ENCODE measurements at places on chromosomes 4 and X.
A peak's percentile ranks its signal among the peaks of the same experiment; 100 is the strongest.

DNA sequence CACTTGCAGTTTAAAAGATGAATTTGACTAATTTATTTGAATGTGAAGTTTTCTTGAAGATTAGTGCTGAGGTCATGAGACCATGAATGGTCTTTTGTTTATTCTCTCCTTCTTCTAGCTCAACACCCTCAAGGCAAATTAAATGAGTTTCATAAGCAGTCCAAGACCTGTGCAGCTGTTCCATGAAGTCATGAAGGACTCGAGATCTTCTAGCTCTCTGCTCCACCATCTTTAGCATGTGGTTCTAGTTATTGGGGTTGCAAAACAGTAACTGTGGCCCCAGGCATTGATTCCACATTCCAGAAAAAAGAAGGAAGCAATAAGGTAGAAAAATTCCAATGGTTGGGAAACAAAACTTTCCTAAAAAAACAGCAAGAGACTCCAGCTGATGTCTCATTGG lies 84.2 kb upstream of the HS3ST1 start:
- no peak for DNase-seq
- H3K27me3 ChIP-seq, result no peaks in the 10 kb centered on the region
- H3K4me3 ChIP-seq, result no peak overlapping the region
- H3K27ac ChIP-seq, result no peak overlapping the region
- H3K36me3 ChIP-seq, result no peaks in the 10 kb centered on the region

DNA sequence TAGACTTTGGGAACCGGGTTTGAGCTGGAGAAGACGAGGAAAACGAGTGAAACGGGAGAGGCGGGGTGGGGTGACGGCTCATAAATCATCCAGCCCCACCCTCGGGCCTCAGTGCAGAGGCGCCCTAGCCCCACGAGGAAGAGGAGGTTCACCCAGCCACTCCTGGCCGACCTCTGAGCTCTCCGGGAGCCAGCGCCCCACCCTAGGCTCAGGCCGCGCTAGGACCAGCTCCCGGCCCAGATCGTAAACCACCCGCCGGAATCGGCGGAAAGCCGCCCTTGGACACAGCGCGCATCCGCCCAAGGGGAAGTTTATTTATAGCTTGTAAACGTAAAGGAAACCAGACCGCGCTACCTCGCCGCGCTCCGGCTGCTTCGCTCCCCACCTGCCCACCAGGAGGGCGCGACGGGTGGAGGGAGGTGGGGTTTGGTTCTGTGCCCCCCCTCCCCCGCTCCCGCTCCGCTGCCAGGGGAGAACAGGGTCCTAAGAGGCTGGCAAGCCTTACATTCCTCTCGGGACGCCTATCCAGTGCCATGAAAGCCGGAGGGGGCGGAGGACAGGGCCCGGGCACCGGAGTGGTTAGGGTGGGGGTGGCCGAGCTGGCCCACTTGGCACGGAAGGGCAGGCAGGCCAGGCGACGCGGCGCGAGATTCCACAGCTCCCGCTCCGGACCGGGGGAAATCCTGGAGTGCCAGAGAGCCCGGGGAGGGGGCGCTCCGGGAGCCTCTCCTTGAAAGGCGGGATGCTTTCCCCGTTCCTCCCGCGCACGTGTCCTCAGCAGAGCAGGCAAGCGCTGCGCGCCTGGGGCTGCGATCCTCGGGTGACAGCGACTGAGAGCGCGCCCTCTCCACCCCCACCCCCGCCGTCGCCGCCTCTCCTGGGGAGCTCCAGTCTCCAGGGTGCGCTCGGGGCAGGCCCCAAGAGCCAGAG lies 84.2 kb downstream of the BCOR start:
- peaks cover 3% of the 10 kb centered on the region for H3K27me3 ChIP-seq
- DNase-seq, result peak; percentile 64
- H3K4me3 ChIP-seq, result no peak overlapping the region

- DNase-seq, result peak; percentile 31
- H3K27ac ChIP-seq, result no peak overlapping the region
- H3K4me3 ChIP-seq, result no peak overlapping the region
- H3K36me3 ChIP-seq, result no peaks in the 10 kb centered on the region
Observed at GRCh38 chr4:65580551-65580950, 89.7 kb downstream of the EPHA5 start.

GRCh38 chr4:149498246-149498645 lies 317.4 kb downstream of the IQCM start:
- no peaks in the 10 kb centered on the region for H3K4me1 ChIP-seq
- H3K4me3 ChIP-seq, result no peak overlapping the region
- H3K27ac ChIP-seq, result no peak overlapping the region

- H3K27ac ChIP-seq, result no peak overlapping the region
- H3K36me3 ChIP-seq, result no peaks in the 10 kb centered on the region
- H3K4me1 ChIP-seq, result no peaks in the 10 kb centered on the region
- no peak overlapping the region for H3K4me3 ChIP-seq
- no peaks in the 10 kb centered on the region for H3K27me3 ChIP-seq
- DNase-seq, result no peak
Observed at GRCh38 chrX:108331126-108331909, 106.9 kb downstream of the COL4A6 start.

- H3K27me3 ChIP-seq, result no peaks in the 10 kb centered on the region
- no peaks in the 10 kb centered on the region for H3K36me3 ChIP-seq
- H3K4me3 ChIP-seq, result no peak overlapping the region
- H3K27ac ChIP-seq, result no peak overlapping the region
Observed at GRCh38 chrX:107549504-107549903, 78.8 kb upstream of the PRPS1 start.

GRCh38 chr4:185685804-185686203 lies 126.2 kb downstream of the SORBS2 start:
- no peaks in the 10 kb centered on the region for H3K27me3 ChIP-seq
- no peak for DNase-seq
- H3K36me3 ChIP-seq, result no peaks in the 10 kb centered on the region
- H3K4me3 ChIP-seq, result no peak overlapping the region
- H3K4me1 ChIP-seq, result no peaks in the 10 kb centered on the region

DNA sequence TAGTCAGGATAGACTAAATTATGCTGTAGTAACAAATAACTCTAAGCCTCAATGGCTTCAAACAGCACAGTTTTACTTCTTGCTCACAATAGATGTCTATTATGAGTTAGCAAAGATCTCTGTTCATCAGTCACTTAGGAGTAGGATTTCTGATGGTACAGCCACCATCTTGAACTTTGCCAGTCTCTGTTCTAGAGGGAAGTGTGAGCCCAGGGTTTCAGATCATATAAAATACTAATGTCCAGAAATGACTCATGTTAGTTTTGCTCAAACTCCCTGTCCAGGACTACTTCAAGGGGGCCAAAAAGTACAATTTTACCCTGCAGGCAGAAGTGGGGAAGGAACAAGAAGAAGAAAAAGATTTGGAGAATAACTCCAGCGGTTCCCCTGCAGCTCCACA lies 77.1 kb upstream of the LSM6 start:
- no peaks in the 10 kb centered on the region for H3K36me3 ChIP-seq
- H3K27me3 ChIP-seq, result no peaks in the 10 kb centered on the region
- H3K27ac ChIP-seq, result no peak overlapping the region
- H3K4me3 ChIP-seq, result no peak overlapping the region

DNA sequence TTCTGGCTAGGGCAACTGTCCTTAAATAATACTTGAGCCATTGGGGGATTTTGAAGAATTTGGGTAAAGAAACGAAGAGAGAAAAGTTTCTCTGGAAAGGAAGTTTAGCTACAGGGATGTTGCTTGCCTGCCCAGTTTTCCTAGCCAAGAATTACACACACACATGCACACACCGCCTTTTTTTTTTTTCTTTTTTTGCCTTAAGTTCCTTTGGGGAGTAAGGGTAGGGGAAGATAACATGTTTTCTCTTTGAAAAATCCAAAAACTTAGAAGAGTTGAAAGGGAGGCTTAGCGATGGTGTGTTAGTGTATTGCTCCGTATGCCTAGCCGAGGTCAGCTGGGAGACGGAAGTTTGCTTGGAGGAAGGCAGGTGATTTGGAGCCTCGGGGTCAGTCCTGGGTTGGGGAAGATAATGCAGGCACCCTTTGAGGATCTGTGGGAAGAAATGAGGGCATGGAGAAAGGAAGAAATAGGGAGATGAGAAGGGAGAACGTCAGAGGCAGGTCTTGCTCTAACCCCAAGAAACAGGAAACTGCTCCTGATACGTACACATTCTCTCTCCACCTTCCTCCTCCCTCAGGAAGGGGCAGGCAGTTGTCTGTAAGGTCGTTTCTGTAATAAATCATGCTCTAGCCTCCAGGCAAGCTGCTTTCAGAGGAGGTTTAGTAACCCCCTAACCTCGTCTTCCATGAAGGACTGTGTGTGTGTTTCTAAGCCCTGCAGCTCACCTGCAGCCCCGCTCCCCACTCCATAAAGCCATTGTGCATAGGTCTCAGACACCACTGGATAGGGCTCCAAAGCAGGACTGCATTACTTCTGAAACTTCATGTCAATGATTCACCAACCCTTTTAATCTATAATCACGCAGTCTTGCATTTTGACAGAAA lies 10.5 kb downstream of the KLF3 start:
- H3K27ac ChIP-seq, result no peak overlapping the region
- DNase-seq, result peak; percentile 59
- no peaks in the 10 kb centered on the region for H3K36me3 ChIP-seq
- no peak overlapping the region for H3K4me3 ChIP-seq

DNA sequence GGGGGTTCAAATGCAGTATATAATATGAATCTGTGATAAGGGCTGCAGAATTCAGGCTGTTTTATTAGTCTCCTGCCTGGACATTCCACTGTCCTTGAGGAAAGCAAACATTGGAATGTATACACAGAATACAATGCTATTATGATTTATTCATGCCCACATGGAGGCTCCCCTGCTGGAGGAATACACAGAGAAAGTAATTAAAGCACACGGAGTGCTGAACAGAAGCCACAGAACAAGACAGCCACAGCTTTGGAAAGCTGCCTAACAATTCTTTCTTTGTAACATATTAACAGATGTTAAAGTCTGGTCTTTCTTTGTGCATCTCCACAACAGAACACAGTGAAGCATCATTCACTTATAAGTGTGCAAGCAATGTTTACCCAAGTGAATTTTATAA lies 155.8 kb downstream of the ARAP2 start:
- H3K27ac ChIP-seq, result no peak overlapping the region
- H3K4me3 ChIP-seq, result no peak overlapping the region
- no peaks in the 10 kb centered on the region for H3K36me3 ChIP-seq
- no peaks in the 10 kb centered on the region for H3K27me3 ChIP-seq
- DNase-seq, result no peak
- no peaks in the 10 kb centered on the region for H3K4me1 ChIP-seq

GRCh38 chrX:111180750-111181240 lies 84.8 kb downstream of the PAK3 start:
- H3K4me1 ChIP-seq, result no peaks in the 10 kb centered on the region
- DNase-seq, result no peak
- no peaks in the 10 kb centered on the region for H3K36me3 ChIP-seq
- H3K27me3 ChIP-seq, result no peaks in the 10 kb centered on the region

- no peaks in the 10 kb centered on the region for H3K27me3 ChIP-seq
- H3K27ac ChIP-seq, result no peak overlapping the region
Observed at GRCh38 chr4:138894709-138895108, 120.9 kb upstream of the NOCT start.

DNA sequence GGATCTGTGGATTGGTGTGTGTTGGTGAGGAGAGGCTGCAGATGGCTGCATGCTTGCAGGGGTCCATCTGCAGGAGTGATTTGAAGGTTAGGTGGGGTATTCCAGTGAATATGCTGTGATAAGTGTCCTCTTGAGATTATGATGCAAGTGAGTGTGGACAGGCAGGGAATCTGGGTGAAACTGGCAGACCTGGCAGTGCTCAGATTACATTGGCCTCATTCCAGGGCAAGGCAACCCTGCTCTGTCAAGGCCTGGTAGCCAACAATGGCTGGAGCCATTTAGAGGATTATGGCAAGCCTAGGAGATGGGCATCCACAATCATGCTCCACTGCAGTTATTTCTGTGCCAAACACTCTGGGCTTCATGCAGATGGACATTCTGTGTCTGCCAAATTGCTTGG lies 113.9 kb downstream of the RTL3 start:
- H3K27ac ChIP-seq, result no peak overlapping the region
- H3K4me1 ChIP-seq, result no peaks in the 10 kb centered on the region
- DNase-seq, result no peak
- H3K4me3 ChIP-seq, result no peak overlapping the region
- no peaks in the 10 kb centered on the region for H3K27me3 ChIP-seq
- H3K36me3 ChIP-seq, result no peaks in the 10 kb centered on the region

DNA sequence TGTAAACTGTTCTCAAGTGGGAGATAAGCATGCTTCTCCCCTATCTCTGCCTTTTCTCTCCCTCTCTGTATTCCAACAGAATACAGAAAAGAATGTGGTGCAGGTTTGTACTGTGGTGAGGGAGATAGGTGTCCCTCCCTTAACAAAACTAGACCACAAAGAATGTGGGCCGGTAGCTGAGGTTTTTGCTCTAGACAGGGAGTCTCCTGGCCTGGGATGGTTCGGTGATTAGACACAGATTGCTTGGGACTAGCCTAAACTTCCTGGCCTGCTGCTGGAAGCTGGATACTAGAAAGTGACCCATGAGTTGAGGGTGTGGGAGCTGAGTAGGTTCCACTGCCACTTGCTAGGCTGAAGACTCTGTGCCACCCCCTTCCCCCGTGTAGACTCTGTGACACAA lies 143.0 kb downstream of the CXXC4 start:
- no peaks in the 10 kb centered on the region for H3K4me1 ChIP-seq
- H3K36me3 ChIP-seq, result no peaks in the 10 kb centered on the region
- no peaks in the 10 kb centered on the region for H3K27me3 ChIP-seq
- H3K4me3 ChIP-seq, result no peak overlapping the region

DNA sequence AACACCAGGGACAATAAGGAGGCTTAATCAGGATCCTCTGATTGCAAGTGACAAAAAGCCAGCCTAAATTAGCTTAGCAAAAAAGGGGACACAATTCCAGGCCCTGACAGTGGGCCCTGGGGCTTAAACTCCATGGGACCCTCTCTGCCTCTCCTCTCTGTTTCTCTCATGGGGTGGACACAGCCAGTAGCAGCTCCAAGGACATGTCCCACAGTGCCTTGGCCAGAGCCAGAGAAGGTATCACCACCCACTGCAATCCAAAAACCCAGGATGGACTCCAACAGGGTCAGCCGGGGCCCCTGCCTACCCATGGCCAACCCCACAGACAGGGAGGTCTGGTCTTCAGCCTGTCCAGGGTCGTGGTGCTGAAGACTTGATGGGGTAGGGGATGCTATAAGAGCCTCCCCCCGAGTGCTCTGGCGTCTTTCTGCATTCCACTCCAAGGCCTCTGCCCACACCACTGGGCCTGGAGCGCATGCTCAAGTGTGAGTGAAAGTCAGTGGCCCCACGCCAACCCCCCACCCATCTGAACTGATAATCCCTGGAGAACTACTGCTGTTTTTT lies 19.7 kb upstream of the PPP2R2C start:
- H3K27me3 ChIP-seq, result no peaks in the 10 kb centered on the region
- no peak overlapping the region for H3K4me3 ChIP-seq
- no peak overlapping the region for H3K27ac ChIP-seq
- no peaks in the 10 kb centered on the region for H3K4me1 ChIP-seq

- H3K4me3 ChIP-seq, result no peak overlapping the region
- no peaks in the 10 kb centered on the region for H3K4me1 ChIP-seq
- no peaks in the 10 kb centered on the region for H3K27me3 ChIP-seq
- H3K36me3 ChIP-seq, result no peaks in the 10 kb centered on the region
- no peak overlapping the region for H3K27ac ChIP-seq
Observed at GRCh38 chr4:63085091-63085490, 1324.2 kb downstream of the TECRL start.
